ENCODE measurements at places on chromosomes 4 and X.

DNA sequence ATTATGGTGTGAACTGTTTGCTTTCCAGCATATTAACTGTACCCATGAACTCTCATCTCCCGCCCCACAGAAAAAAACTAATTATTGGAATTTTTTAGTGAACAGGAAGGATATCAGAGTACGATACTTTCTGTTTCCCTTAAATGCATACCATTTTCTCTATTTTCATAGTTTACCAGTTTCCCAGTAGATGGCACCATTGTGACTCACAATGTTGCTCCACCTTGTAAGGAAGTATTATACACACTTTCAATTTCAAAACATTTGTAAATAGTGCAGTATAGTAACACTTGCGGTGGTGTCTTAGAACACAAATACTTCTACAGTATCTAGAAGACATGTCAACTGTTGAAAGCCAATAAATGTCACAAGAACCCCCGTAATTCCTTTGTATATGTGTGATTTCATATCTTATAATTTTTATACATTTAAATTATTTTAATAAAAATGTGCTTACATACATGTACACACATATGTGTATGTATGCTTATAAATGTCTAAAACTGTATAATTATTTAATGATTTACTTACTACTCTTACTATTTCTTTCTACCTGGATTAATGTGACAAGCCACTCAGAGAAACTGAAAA, 167.3 kb downstream of the SLIT2 start:
- no peak for DNase-seq

DNA sequence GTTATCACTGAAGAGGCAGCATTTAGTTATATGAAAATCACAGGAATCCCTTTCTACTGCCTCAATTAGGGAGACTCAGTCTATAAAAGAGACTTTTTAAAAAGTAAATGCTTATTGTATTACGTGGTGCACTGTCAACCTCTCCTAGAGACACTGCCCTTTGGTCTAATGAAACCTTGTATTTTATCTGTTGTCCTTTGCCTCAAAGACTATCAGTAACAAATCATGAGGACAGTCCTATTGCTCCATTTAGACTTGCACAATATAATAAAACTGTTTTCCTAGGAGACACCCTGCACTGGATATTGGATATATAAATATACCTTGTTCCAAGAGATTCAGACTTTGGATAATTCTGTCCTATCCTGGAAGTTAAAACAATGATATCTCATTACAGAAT, 34.2 kb downstream of the VCX3A start:
- no peak for DNase-seq

DNA sequence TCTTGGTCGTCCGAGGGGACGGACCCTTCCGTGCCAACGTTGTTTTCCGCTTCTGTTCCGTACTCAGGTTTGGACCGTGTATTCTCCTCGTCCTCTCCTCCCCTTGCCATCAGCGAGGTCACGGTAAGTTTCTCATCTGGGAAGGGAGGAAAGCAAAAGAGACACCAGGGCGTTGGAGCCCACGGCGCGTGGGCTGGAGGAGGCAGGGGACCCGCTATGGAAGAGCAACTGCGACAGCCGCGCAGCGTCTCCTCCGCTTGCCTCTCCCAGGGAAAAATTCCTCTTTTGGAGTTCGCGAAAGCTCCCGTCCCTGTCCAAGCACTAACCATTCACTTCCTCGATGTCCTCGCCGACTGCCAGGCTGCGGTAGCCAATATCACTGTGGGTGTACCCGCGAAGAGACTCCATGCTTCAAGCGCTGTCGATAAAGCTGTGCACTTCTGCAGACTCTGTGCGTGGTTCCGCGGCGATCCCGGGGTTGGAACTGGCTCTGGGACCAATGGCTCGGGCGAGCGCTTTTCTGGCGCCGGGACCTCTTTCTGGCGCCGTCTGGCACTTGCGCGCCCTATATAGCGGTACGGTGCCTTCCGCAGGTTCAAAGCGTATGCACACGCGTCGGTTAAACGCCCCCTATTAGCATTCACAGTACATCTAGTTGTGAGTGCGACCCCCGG, at the start of gene ESX1:
ESX1 (minus strand) TSS at position 492 of the 674 bp plus-strand sequence; CDS start at position 408, 84 bp downstream.
- no peak for DNase-seq

DNA sequence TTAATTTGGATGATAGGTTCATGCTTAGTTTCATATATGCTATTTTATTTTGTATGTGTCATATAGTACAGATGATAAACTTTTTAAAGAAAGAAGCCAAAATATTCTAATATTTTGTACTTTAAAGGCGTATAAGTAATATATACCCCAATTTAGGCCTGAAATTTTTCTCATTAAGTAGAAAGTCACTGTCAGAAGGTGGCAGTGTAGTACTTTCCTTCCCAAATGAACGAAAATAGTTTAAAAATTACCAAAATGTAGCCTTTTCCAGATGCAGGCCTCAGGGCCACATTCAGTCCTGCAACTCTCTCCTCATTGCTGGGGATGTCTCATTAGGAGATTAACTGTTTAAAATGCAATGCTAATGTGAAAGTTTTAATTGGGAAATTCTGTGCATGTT, 1263.6 kb downstream of the C4orf33 start:
- no peak for DNase-seq

DNA sequence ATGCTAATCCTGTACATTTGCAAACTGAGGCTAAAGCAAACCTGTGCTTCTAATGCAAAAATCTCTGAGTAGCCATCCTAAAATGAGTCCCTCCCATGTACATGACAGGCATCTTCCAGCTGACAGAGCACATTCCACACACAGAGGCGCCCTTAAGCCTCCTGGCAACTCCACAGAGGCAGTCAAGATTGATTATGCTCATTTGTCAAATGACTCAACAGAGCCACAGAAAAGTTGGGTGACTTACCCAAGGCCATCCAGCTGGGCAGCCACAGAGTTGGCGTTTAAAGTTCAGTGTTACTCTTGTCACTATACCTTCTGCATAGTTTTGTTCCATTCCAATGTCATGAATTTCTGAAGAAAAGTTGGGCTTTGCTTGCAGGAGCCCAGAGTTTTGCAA, 394.6 kb upstream of the FGF13 start:
- no peak for DNase-seq

DNA sequence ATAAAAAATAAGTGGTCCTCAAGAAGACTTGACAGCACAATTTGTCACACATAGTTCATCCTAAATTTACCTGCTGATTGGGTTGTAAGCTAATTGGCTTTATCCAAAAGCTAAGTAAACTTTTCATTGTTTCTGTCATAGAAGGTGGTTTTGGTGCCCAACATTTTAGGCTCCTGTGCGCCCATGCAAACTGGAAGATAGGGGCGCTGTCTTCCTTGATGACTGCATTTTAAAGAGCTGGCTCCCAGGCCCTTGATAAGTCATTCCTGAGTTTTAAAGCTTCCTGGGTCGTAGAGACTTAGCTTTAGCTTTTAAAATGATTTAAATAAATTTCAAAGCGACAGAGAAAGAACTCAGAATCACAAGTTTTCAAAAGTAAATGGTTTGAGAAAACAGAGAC, 625.4 kb upstream of the GALNT7 start:
- DNase-seq, result no peak

- no peak for DNase-seq
These were observed 153.7 kb upstream of the FGF16 start for GRCh38 chrX:77293331-77293995.

GRCh38 chr4:74309223-74309622, 953 bp downstream of the EPGN start:
- DNase-seq, result no peak

DNA sequence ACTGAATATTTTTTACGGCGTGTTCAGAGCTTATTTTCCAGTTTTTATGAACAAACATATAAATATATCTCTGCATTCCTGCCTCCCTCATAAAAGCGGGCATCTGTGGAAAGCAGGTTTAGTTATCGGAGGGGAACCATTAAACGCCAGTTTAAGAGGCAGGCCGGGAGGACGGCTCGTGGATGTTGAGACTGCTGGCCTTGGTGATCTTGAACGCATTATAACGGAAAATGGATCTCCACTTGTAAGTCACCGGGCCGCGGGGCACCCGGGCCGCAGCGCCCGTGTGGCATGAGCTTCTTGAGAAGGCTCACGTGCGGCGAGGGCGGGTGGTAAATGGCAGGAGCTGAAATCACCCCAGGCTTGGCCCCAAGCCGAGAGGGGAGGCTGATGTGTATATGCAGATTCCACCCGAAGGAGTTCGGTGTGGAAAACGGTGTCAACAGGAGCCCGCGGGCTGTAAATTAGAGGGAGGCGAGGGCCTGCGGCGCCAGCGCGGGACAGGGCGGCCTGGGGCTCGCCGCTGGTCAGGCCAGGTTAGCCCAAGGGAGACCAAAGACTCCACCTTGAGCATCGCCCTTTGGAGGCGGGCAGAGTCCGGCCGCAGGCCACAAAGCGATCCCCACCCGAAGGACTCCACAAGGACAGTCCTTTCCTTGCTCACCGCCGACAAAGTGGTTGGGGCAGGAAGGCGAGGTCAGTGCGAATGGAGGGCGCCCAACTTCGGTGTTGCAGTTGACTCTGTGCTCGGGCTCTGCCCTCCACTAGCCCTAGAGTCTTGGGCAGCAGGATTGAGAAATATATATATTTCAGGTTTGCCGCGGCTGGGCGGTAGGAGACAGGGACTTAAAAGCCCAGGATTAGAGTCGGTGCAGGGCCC, 1.3 kb upstream of the HAND2 start:
- DNase-seq, result no peak

DNA sequence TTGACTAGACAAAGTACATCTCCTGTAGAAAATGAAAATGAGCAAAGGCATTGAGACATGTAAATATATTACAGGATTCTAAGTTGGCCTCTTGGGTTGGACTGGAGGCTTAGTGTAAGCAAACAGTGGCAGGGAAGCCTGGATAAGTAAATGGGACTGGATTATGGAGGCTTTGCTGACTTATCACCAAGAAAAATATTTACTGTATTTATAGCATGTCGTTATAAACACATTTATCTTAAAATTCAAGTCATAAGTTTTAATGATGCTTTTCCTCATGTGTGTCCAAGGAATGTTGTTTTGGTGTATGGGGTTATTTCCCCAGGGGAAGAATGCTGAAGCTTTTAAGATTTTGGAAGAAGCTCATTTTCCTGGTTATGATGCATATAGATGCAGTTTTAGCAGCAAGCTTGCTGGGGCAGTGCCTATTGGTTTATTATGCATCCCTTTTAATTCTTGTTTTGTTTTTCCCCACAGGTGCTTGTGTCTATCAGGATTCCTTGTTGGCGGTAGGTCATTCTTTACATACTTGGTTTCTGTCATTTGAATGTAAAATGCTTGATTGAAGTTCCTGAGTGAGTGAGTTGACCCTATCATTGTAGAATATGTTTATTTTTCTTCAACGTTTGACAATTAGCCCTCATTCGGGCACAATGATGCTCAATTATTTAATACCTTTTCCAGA, 8.5 kb downstream of the FRAS1 start:
- no peak for DNase-seq

- DNase-seq, result no peak
These were observed 30.2 kb upstream of the LGI2 start for GRCh38 chr4:25060963-25061340.

DNA sequence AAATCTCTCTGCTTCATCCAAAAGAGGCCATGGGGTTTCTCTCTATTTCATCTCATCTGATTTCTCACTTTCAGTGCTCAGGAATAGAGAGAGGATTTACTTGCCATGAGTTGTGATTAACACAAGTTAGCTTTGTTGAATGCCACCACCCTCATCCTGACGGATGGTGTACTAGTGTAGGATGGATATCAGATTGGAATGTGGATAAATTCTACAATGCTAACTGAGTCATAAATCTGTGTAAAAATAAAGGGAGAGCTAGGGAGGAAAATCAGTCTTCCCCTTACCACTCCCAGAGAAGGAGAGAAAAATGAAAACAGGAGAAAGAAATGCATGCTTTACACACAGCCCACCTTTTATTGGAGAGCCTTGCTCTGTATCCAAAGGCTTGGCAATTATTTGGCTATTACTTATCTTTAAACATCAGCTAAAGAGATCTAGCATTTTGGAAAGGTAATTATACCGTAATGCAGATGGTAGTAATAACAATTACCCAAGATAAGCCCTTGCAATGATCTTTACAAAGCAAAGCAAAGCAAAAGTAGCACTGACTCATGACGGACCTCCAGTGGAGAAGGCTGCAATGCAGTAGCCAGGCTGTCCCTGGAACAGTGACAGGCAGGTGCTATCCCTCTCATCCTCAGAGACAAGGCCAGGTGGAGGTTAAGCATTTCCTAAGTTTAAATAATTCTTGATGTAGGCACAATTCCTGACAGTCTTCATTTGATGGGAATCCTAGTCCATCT, 306.3 kb upstream of the PPARGC1A start:
- DNase-seq, result no peak

GRCh38 chr4:148730766-148731165, 288.6 kb upstream of the NR3C2 start:
- no peak for DNase-seq

GRCh38 chrX:73206366-73206765, 8.3 kb downstream of the NAP1L2 start:
- no peak for DNase-seq

DNA sequence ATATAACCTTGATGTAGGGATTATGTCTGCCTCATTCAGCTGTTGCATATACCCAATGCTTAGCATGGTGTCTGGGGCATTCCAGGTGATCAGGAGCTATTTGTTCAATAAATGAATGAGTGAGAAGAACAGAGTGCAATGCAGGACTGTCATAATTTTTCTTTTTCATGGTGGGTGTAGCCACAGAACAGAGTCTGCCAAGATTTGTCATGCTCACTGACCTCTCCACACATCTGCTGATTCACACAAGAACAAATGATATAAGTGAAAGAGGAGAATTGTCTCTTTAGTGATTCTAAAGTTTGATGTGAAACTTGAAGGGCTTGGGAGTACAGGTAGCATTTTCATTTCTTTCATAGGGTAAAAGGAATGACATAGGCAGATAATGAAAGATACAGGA, 64.4 kb upstream of the TEX13D start:
- DNase-seq, result no peak

DNA sequence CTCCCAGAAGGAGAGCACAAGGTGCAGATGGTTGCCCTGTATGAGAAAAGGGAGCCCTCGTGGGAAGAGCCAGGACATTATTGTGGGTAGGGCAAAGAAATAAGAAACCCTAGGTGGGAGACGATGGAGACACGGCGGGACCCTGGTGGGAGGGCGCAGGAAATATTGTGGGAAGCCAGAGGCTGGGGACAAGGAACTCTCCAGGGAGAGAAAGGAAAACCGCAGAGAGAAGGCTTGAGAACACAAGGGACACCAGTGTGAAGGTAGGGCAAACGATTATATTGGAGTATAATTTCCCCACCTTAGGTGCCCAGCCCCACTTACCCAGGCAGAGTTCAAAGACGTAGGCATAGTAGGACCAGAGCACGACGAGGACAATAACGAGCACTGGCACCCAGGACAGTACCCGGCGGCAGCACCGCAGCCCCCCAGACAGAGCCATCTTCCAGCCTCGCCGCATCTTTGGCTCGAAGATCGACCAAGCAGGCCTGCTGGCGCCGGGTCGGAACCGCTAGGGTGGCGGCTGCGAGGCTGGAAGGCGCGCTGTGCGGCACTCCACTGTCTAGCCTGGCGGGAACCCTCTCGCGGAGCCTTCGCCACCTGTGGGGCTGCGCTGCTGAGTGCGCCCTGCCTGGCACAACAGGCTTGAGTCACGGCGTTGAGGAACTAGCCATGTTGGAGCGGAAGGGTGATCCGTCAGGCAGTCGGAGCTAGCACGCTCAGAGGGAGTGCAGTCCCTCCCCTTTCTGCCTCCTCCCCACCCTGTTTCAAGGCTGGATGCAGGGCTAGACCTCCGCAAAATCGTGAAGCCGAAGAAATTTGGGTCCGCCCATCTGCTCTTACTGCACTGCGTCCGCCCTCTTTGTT, at the start of gene ZDHHC15:
ZDHHC15 (minus strand) TSS at position 473 of the 867 bp plus-strand sequence; CDS start at position 460, 13 bp downstream.
- DNase-seq, result peak; percentile 46

GRCh38 chr4:148740701-148741100, 298.5 kb upstream of the NR3C2 start:
- DNase-seq, result no peak

- DNase-seq, result no peak
These were observed 150.9 kb upstream of the ANK2 start for GRCh38 chr4:112898357-112899141.
